ENCODE measurements at places on chromosomes 6 and 20.

GRCh38 chr6:21885532-21886114 is 292.1 kb downstream of the SOX4 start:
- no peak for DNase-seq

GRCh38 chr6:7725412-7725811 is 487 bp upstream of the BMP6 start:
- DNase-seq: no peak

- no peak for DNase-seq
These were observed 30.7 kb downstream of the PARD6B start for GRCh38 chr20:50762045-50762422.

DNA sequence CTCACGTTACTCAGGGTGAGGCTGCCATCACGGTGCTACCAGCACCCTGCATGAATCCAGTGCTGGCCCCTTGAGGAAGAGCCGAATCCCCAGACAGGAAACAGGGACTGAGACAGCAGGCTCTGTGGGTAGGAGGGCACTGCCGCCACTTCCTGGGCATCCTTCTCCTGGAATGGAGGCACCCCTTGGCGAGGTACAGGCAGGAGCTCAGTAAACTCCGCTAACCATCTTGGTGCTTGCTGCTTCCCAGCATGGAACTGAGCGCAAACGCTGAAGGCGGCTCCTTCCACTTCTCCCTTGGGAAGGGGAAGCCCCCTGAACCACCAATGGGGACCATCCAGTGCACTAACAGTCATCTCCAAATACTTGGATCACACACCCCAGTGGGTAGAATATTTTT is 13.5 kb upstream of the CCDC167 start:
- DNase-seq: no peak

DNA sequence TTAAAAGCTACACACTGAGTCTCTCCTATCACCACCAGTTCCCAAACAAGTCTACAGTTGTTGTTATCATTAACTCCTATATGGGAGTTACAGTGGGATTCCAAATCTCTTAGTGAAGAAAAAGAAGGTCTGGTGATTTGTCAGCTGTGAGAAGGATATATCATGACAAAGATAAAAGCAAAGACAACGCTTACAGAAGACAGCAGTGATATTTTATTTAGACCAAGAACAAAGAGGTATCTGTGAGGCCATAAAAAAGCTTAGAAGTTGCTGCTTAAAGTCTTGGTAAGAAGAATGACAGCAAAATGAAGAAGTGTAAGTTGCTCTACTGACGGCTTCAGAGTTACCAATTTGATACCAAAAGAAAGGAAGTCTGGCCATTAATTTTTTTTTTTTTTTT is 47.2 kb downstream of the CHD6 start:
- DNase-seq: no peak

- no peak for DNase-seq
These were observed 45.8 kb upstream of the NNAT start for GRCh38 chr20:37475252-37475651.

DNA sequence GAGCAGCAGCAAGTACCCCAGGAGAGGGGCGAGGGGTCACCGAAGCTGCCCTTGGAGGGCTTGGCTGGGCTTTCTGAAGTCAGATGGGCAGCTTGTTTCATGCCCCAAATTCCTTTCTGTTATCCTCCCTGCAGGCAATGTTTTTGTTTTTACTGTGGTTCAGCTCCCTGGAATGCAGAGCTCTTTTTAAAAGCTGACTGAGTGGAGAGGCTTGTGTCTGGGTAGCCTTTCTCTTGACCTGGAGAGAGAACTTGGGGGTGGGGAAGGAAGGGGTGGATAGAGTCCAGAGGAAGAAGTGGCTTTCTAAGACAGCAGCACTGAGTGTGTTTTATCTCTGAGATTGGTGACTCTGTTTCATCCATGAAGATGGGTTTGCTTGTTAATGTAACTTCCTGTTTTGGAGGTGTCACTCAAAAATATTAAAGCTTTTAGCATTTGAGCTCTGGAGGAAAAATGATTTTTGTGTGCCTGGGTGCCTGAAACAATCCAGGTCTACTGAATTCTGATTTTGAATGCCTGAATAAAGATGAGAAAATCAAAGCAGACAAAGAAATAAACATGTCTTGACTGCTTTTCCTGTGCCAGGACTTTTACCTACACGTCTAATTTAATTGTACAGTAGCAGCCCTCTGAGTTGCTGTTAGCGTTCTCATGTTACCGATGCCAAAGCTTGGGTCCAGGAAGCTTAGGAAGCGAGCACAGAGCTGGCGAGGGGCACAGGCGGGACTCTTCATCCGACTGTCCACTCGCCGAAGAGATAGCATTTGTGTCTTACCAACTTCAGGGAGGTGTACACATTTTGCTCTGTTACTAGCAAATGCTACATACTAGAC is 78.2 kb upstream of the EEF1E1 start:
- DNase-seq: no peak

- DNase-seq: no peak
These were observed 102.0 kb downstream of the SMLR1 start for GRCh38 chr6:130929036-130929678.

DNA sequence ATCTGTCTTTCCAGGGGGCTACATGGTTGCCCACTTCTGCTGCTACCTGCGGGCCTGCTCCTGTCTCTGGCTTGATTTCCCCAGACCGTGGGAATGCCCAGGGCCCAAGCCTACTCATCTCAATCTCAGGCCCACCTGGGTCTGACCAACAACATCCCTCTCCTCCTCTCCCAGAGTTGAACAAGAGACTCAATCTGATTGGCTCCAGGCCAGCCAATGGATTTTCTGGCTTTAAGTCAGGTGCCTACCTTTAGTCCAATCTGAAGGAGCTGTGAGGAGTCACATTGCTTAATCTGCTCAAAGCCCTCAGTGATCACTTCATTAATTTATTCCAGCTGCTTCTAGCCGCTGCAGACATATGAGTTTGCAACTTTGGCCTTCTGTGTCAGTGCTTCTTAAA is 162.4 kb upstream of the KCNG1 start:
- no peak for DNase-seq

DNA sequence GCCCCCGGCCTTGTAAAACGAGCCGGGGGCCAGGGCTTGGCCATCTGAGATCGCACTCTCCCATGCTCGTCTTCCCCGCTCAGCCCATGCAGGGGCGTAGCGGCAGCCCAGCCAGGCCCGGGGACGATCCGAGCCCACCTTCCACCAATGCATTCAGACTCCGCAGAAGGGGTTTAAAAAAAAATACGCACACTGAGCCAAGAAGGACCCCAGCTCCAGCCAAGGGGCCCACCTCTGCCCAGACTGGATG is 320 bp downstream of the GSTA4 start:
- DNase-seq: no peak

DNA sequence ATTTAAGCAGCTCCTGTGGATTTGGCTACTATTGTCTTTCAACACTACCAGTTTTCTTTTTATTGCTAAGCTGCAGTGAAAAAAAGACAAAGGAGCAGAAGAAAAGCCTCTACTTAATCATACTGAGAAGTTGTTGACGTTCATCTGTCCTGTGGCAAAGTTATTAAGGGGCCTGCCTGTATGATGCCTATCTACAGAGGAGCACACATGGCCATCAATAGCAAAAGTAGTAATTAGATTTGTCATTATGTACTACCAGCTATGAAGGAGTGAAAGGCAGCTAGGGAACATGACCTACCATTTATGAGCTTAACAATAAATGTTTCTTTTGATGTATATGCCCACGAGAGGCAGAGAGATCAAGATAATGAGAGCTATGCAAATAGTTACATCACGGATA is 620.9 kb downstream of the PHF3 start:
- no peak for DNase-seq

DNA sequence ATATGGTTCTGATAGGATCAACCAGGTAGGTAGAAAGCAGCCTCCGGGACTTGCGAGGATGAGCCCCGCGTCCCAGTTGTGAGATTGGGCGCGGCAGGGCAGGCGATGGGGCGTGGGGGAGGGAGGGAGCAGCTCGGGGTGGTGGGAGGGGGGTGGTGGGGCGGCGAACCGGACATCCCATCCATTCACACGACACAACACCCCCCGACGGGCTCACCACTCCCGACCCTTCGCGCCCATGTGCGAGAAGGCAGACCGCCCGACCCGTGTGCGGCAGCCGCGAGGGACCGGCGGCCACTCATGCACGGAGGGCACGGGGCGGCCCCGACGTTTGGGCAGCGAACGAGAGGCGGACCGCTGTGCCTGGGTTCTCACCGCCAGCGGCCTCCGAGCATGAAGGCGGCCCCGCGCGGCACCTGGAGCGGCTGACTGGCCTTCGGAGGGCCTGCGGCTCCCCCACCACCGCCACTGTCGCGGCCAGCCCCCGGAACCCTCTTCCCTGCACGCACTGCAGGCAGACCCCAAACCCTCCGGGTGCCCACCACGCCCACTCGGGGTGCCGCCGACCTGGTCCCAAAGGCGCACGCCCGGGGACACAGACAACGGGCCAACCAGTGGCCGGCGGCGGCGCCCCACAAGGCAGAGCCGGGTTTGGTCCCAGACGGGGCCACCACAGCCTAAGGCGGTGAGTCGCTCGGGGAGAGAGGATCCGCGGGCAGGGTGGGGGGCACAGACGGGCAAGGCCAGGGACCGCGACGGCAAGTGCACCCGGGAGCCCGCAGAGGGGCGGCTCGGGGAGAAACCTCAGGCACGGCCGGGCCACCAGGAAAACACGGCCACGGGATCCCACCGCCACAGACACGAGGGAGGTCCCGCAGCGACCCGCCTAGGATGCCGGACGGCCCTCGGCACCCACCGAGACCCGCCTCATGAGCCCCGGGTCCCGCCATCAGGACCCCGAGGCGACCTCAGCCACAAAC is 769.2 kb upstream of the DEFB115 start:
- DNase-seq: no peak

DNA sequence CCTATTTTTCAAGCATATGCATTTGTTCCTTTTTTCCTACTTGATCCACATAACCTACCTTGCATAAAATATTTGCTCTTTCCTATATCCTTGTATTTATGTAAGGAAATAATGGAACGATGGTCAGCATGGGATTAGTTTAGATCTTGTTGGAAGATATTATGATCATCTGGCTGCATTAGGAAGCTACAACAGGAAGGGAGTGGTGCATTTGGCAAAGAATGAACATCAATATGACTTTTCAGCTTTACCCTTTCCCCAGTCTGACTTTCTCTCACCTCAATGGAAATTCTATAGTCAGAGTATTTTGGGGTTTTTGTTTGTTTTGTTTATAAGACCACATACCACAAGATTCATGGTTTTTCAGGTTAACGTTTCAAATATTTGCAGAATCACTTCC is 66.0 kb downstream of the HS3ST5 start:
- no peak for DNase-seq
